Kidney tubule cell (primary cell): ENCODE measurements at places on chromosomes 16 and 17.

DNA sequence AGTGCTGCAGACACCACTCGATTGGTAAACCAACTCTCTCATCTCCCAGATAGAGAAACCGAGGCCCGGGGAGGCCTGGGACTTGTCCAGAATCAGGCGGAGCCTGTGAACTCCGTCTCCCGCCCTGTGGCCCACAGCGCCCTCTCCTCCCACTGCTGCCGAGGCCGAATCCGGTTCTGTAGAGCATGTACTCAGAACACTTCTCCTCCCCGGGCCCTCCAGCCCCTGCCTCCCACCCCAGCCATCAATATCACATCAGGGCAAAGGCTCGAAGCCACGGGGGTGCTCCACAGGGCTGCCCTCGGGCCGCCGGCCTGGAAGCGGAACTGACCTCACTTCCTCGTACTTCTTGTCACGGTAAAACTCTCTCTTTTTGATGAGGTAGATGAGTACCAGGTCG, 13.0 kb downstream of the EMC6 start:
- no peak for DNase-seq

- no peak for DNase-seq
Observed at GRCh38 chr17:15257796-15258512, 7.2 kb downstream of the PMP22 start.

- DNase-seq: peak; percentile 53
Observed at GRCh38 chr16:1414532-1415260, at the start of gene UNKL. Gene UNKL, minus strand, starts transcription at chr16:1414704. Its CDS starts 13 bp downstream, at chr16:1414691.

GRCh38 chr17:77527836-77528505, 387.2 kb downstream of the SEC14L1 start:
- no peak for DNase-seq

GRCh38 chr17:60901242-60901641, 223.6 kb downstream of the BCAS3 start:
- no peak for DNase-seq

GRCh38 chr16:85041219-85042166, 13.9 kb downstream of the KIAA0513 start:
- no peak for DNase-seq
